ENCODE measurements at places on chromosomes 13 and 19.

- no peak for DNase-seq
Observed at GRCh38 chr13:76091076-76091475, 454.9 kb downstream of the LMO7 start.

DNA sequence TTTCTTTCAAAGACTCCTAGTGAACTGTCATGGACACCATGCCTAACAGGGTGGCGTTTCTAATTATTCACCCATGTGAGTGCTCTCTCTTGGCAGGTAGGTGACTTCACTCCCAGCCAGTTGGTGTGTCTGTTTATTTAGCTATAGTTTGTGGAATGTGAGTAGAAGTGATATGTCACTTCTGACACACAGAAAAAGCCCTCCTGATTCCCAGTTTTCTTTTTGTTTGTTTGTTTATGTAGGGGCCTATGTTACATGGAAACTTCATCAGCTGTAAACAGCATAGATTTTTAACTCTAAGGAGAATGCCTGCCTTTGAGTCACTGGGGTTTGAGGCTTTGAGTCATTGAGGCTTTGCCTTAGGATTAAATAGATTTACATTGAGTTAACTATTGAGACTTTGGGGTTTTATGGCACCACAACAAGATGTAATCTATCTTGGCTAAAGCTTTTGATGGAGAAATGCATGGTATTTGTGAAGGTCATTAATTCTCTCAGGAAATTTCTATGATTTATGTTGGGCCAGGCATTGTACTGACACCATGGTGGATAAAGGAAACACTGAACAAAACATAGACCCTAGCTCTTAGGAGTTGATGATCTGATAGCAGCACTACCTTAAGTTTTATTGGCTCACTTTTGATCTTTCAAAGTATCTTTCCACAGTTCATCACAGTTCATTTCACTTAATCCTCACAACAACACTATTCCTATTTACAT is 45.3 kb downstream of the UFM1 start:
- no peak for DNase-seq

DNA sequence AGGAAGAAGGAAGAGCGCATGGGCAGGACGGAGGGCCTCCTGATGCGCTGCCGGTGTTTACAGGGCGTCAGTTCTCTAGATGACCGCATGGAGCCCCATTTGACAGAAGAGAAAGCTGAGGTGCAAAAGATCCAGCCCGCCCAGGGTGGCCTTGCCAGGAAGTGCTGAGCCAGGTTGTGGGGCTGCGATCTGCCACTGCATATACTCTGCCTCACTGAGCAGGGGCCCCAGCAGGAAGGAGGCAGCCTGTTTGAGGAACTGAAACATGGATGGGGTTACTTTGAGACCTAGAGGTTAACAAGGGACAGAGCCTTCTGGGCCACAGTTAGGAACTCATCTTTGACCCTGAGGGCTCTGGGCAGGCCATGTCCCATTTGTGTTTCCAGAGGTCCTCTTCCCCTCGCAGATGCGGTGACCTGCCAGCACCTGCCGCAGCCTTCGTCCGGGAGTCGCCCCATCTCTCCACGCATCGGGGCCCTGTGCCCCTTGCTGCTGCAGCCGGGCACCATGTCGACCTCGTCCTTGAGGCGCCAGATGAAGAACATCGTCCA is 3.2 kb downstream of the EPN1 start:
- no peak for DNase-seq

GRCh38 chr13:25687471-25688225 is 315.9 kb downstream of the ATP8A2 start:
- DNase-seq, result peak; percentile 90

GRCh38 chr19:32404933-32405430 is 588 bp upstream of the DPY19L3 start:
- no peak for DNase-seq

GRCh38 chr13:98300956-98301641 is 124.0 kb upstream of the RNF113B start:
- no peak for DNase-seq

GRCh38 chr19:42092350-42092749 is 16.4 kb downstream of the ZNF574 start:
- DNase-seq, result peak; percentile 93

- DNase-seq, result no peak
Observed at GRCh38 chr19:31784671-31785101, 435.4 kb upstream of the TSHZ3 start.

GRCh38 chr19:41930926-41931592 is 2.8 kb upstream of the ERFL start:
- DNase-seq, result no peak

DNA sequence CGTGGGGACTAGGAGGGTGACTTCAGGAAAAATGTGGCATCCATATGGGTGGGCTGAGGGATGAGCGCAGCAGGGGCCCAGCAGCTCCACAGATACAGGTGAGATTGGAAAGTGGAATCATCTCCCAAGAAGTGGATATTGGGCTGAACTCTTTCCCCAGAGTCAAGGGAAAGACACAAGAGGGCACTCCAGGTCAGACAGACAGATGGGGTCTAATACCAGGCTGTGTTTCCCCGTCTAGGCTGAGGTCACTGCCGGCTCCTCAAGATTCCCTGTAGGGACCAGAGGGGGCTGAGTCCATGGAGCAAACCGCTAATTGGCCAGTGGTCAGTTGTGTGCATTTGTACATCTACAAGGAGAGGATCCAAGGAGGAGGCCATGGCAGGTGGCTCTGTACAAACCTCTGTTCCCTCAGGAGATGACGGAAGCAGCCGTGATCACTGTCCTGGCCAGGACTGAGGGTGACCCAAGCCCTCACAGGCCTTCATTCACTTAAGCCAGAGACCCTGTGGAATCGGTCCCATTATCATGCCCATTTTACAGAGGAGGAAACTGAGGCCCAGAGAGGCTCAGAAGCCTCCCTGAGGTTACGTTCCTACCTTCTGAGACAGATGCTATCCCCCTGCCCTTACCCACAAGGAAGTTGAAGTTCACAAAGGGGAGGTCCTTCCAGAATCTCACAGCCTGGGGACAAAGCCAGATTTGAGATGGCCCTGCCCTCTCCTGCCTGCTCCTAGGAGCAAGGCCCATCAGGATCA is 14.9 kb upstream of the IGLON5 start:
- no peak for DNase-seq

DNA sequence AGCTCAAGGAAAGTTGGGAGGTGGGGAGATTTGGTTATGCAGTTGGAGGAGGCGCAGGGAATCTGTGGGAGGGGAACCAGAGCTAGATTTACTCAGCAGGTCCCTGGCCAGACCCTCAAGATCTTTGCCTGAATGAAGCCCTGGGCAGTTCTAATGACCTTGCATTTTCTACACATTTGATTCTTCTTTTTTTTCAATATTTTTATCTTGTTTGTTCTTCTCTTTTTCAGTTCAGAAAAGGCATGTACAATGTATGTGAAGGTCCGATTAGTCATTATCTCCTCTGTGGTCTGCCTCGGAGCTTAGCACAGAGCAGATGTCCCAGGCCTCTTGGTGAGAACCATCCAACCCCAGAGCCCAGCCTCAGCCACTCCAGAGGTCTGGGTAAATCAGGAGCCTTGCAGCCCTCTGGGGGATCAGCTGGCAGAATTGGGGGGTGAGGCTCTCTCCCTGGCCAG is 24.2 kb downstream of the SERP2 start:
- DNase-seq, result no peak

GRCh38 chr13:21661097-21661909 is 9.6 kb upstream of the FGF9 start:
- no peak for DNase-seq

GRCh38 chr19:28234637-28235036 is 978.3 kb downstream of the UQCRFS1 start:
- DNase-seq, result no peak

DNA sequence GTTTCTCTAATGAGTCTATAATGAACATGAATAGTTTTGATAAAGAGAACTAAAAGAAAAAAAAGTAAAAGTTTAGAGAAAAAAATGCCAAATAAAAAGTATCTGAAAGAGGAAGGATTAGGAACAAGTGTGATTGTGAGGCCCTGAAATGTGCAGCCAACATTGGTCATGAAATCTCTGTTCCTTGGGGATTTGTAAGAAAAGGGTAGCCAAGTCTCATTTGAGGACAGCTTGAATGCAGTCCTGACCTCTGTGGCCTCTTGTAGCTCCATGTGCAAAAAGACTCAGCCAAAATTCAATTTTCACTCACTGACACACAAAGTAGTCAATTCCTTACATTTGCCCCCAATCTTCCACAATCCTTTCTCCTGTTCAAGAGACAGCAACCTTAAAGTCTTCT is 167.9 kb downstream of the KLF12 start:
- DNase-seq, result no peak

DNA sequence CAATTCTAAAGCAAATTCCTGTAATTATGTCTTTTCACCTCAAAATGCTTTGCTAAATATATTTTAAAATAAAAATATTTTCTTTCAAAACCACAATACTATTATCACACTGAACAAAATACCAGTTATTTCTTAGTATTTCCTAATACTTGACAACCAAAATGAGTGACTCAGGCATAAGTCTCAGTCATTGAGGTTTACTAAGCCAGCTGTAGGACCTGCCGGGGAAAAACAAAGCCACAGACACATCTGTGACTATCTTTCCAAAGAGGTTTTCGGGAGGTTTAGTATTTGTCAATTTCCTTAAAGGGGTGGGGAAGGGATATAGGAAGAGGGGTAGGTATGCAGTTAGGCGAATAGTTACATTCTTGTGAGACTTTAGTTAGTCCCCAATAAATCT is 3.2 kb upstream of the ZNF235 start:
- no peak for DNase-seq

- DNase-seq, result no peak
Observed at GRCh38 chr13:109212650-109213049, 573.7 kb downstream of the IRS2 start.

DNA sequence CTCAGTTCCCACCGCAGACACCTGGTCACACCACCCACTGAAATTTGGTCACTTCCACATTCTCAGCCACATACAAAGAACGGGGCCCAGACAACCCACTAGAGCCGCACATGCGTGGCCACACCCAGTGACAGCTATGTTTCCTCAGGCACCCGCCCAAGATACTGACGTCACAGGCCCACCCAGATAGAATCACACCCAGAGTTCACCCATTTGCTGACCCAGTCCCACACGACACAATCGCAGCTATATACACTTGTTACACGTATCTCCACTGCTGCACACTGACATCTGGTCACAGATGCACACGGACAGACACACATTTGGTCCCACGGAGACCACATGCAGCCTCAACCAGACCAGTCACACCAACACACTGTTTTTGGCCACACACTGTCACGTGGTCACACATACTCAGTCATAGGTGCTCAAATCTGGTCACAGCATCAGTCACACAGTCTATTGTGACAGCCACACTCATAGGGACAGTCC is 2.9 kb downstream of the NUMBL start:
- no peak for DNase-seq

- no peak for DNase-seq
Observed at GRCh38 chr13:30110301-30111070, 196.9 kb downstream of the KATNAL1 start.

DNA sequence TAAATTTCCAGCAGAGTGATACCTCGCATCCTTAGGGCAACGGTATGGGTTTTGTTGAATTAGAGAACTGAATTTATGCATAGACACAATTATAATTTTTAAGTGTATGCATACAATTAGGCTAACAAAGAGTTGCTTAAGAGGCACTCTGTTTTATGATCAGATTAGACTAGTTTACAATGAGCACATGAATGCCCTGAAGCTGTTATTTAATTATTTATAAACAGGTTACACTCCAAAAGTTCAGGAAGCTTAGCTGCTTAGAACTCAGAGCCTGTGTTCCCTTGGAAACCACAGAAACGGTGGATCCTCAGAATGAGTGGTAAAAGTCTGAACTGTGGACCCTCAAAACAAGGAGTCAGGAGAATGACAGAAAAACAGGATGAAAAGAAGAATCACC is 72.5 kb upstream of the FBXL3 start:
- DNase-seq, result no peak

DNA sequence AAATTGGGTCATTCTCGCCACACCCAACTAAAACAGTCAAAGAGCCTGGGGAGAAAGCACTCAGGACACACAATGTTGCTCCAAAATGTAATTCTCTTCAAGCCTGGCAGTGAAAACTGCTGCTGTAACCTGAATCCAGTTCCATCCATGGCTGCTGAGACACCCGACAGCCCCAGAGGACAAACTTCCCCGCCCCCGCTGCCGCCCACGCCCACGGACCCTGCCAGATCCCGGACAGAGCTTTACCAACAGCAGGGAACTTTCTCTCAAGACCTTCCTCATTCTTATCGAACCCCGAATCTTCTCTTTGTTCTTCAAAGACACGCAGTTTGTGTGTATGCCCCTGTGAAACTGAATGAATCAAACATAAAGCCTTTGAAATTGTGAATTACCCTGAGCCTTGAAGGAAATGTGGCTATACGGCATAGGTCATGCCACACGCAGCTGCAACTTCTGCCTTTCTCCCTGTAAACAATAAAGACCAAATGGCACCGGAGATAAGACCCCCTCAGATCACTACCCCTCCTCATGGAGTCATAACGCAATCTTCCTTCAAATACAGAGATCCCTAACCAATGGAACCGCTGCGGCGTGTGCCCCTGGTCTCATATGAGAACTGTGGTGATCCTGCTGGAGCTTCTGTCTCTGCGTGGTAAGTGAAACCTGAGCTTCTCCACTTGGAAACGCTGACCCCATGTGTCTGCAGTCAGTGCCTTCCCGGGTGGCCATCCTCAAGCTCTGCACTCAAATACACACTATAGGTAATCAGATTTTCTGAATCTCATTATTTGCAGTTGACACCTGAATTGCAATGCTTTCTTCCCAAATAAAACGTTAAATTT is 4.8 kb upstream of the LAMP1 start:
- DNase-seq, result no peak

DNA sequence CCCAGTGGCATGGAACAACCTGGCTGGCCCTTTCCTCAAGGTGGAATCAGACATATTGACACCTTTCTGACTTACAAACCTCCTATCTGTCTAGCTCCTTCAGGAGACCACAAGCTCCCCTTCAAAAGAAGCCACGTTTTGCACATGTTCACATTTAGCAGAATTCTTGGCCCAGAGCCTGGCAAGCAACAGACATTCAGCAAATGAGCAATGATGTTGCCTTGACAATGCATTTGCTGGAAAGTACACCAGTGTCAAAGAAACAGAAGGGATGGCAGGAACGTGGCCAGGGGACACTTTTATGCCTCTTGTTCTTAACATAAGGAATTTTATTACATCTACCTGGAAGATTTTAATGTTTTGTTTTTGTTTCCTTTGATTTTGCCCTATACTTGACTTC is 85.5 kb upstream of the FGF14 start:
- DNase-seq, result no peak

DNA sequence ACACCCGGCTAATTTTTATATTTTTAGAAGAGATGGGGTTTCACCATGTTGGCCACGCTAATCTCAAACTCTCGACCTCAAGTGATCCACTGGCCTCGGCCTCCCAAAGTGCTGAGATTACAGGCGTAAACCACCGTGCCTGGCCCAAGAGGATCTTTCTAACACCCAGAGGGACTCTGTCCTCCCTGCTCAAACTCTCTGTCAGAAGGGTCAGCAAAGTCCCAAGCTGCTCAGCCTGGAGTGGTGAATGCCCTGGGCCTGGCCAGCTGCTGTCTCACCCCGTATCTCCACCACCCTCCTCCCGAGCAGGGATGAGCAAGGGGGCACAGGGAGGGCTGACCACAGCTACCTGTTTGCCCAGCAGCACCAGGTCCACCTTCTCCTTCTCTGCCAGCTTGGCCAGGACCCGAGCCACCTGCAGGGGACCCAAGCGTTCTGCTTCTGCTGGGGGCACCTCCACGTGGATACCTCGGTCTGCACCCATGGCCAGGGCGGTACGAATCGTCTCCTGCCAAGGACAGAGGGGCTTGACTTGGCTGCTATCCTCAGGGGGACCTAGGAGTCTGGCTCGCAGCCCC is 10.9 kb upstream of the VSIG10L start:
- DNase-seq, result no peak

GRCh38 chr13:65488606-65489005 is 1741.5 kb downstream of the PCDH9 start:
- peak; percentile 28 for DNase-seq

GRCh38 chr13:50123002-50123401 is 107.8 kb downstream of the KCNRG start:
- DNase-seq, result no peak

Measured in DMS153 (cell line).